Natural killer cell (primary cell): ENCODE measurements at places on chromosomes 1 and 21. TPM values are rescaled to one million over a fixed set of nuclear protein-coding genes. Genes with fewer than 3 reads are reported as not detected.

DNA sequence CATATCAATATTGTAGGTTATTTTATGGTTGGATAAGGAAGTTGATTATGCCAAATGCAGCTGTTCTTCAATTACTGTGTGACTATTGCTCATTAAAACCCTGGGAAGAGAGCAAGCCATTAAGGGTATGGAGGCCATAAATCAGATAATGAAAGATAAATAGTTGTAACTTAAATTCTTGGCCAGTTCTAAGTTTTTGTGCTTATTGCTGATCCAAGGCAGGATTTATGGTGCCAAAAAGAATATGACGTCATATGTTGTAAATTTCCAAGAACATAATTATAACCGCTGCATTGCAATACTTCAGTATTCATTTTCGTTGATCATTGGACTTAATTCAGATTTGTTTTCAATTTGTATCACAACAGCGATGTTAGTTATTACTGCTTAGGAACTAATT, 211.6 kb downstream of the LRRC40 start:
- no peak for DNase-seq

DNA sequence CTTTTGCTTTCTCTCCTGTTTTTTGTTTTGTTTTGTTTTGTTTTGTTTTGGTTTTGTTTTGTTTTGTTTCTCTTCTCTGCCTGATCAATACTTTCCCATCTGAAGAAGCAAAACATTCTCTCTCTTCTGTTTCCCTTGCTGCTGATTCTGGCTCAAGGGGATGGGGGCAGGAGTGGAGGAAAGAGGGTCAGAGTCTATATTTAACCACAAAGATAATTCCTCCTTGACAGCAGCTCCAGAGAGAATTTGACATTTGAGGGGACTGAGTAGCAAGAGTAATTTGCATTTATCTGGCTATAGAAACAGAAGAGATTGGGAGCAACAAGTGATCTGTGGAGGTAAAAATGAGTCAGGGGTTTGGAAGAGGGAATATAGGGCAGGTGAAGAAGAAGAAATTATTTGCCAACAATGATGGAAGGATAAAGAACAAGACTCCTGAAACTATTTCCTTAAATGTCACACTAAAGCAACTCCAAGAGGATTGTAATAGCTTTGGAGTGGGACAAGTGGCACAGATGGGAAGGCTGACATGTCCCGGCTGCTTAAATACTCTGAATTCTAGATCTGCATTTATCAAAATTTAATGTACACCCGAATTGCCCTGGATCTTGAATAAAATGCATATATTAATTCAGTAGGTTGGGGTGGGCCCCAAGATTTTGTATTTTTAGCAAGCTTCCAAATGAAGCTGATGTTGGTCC, 349.3 kb upstream of the PLXNA2 start:
- DNase-seq = no peak

DNA sequence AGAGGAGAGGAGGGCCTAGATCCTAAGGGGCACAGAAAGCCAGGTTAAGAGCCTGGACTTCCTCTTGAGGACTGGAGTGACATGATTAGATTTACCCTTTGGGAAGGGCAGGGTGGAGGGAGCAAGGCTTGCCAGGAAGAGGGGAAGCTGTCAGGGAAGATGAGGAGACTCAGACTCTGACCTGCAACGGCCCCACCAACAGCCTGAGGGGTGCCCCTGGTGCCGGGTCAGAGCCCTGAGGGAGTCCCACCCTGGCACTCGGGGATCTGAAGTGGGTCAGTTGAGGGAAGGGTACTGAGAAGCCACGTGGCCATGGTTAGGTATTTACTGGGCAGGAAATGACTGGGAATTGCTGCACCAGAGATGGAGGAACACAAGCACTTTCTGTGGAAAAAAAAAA, 9.8 kb downstream of the ECE1 start:
- DNase-seq = no peak

OR2G6 gene
- total RNA-seq = not detected

GRCh38 chr1:61083807-61084440, 1.6 kb downstream of the NFIA start:
- DNase-seq = no peak

DNA sequence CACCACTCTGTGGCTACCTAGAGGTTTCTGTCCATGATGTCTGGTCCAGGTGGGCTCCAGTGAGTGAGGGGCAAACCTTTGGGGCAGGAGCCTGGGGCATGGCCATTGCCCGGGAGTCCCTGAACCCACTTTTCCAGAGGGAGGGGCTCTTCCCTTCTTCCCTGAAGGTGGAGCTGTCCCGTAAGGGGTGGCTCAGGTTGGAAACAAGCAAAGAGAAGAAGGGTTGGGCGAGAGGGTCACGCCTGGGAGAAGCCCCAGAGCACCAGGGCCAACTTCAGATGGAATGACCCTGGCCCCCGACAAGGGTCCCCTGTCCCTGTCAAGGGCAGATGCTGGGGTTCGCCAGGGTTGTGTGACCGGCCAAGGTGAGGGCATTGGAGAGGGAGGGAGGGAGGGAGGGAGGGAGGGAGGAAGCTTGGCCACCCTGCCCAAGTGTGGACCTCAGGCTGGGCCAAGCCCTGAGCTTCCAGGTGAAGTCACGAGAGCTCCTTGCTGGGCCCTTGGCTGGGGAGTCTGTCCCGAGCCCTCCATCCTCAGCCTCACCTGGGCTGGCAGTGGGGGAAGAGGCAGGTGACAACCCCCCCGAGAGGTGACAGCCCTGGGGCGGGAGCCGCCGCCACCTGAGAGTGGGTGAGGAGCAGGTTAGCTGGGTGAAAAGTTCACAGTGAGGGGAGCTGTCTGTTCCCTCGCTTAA, 69.6 kb downstream of the DHRS3 start:
- DNase-seq = no peak

- no peak for DNase-seq
Measured at GRCh38 chr1:86950712-86951419, 36.4 kb downstream of the HS2ST1 start.

DNA sequence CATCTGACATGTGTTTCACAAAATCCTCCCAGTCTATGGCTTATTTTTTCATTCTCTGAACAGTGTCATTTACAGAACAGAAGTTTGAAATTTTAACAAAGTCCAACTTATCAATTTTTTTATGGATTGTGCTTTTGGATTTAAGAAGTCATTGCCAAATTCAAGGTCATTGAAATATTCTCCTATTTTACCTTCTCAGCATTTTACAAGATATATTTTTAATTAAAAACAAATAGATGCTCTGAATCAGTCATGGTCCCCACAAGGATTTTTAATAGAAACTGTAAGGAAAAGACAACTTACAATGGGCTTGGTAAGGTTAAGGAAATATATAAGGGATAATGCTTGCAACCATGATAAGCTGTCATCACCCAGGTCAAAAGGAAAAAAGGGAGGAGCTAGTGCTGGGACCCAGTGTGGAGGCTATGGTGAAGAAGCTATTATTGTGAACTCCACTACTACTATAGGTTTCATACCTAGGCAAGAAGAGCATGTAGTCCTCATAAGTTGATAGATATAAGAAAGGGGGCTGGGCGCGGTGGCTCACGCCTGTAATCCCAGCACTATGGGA, 144.5 kb upstream of the KCNJ15 start:
- no peak for DNase-seq

CAMK2N1 gene
- total RNA-seq = 1.6 TPM

PCP4 gene
- total RNA-seq = not detected

- no peak for DNase-seq
Measured at GRCh38 chr1:159949123-159949522, 3.7 kb upstream of the IGSF9 start.

ADAMTS1 gene
- total RNA-seq = 18.7 TPM

DNA sequence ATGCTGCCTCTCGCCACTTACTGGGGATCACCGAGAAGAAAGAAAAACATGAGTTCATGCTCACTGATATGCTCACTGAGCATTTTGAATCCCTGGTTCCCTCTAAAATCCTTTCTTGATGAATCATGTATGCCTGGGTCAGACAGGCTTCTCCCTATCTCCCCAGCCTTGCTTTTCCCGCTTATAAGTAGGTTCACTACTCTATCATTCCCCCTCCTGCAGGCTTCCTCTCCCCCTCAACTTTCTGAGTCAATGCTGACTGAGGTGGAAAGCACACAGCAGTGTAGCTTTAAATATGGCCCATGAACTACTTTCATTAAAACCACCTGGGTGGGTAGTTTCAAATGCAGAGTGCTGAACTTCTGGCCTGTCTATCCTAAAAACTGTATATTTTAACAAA, 41.7 kb downstream of the FMO4 start:
- DNase-seq = no peak

C1orf74 gene
- 0.80 TPM for total RNA-seq

CAMK1G gene
- not detected for total RNA-seq

- no peak for DNase-seq
Measured at GRCh38 chr1:36530791-36531190, 48.1 kb upstream of the CSF3R start.

- no peak for DNase-seq
Measured at GRCh38 chr1:245240648-245241165, 85.9 kb downstream of the KIF26B start.

GRCh38 chr1:228154670-228155571, 5.2 kb downstream of the GJC2 start:
- no peak for DNase-seq

DNA sequence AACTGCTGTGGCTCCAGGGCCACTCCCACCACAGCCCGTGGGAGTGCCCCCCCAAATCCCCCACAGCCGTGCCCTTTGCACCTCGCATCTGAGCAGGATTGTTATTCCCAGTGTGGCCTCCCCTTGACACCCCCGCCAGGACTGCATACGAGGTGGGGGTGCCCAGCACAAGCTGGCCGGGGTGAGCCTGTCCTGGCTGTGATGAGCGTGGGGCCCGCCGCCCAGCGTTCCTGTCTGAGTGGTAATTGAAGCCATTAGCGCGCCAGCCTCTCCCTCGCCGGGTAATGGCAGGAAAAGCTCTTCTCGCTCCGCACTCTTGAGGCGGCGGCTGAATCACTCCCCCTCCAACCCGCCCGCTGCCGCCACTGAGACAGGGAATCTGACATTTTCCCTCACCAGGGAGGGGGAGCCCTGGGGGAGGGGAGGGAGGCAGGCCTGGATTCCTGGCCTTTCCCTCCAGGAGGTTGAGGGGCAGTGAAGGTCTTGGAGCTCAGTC, 27.7 kb downstream of the PTPRF start:
- DNase-seq = no peak

GRCh38 chr1:26900815-26901511, 696 bp upstream of the GPATCH3 start:
- no peak for DNase-seq

DNA sequence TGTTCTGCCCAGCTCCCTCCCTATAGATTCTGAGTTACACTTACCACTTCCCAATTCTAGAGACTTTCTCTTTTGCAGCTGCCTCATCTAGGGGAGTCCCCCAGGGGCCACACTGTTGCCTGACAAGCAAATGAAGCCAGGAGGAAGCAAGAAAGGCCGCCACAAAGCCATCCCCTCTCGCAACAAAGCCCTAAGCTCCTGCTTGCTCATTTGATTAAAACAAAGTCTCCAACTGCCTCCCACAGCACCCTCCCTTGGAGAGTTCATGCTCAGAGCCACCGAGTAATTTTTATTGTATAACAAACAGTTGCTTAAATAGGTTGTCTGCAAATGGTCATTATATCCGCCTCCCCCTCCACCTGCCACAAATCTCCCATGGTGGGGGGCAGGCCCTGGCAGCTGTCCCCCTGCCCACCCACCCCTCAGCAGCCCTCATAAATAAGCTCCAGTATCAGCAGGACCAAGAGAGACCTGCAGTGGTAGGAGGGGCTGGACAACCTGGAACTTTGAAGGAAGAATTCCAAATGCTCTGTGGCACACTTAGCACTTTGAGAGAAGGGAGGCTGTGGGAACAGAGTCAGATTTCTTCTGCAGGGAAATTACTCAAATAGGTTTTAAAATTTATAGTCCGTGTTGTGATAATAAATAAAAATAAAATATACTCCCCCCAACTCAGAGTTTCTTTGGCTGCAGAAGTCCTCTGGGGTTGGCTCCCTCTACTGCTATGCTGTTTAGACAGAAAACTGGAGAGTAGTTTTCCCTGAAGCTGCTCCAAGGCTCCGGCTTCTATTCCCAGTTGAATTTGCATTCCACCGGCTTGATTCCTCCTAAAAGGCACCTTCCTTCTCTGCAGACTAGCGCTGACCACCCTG, 237.5 kb downstream of the TTLL7 start:
- peak; percentile 4 for DNase-seq

- no peak for DNase-seq
Measured at GRCh38 chr1:87052400-87052799, 138.0 kb downstream of the HS2ST1 start.

- no peak for DNase-seq
Measured at GRCh38 chr1:40855513-40855912, 6.7 kb downstream of the CITED4 start.
